Endodermal cell (in vitro differentiated cells): ENCODE measurements at places on chromosomes 6 and 20.

- no peak for DNase-seq
Observed at GRCh38 chr6:11373208-11373607, 140.7 kb upstream of the NEDD9 start.

DNA sequence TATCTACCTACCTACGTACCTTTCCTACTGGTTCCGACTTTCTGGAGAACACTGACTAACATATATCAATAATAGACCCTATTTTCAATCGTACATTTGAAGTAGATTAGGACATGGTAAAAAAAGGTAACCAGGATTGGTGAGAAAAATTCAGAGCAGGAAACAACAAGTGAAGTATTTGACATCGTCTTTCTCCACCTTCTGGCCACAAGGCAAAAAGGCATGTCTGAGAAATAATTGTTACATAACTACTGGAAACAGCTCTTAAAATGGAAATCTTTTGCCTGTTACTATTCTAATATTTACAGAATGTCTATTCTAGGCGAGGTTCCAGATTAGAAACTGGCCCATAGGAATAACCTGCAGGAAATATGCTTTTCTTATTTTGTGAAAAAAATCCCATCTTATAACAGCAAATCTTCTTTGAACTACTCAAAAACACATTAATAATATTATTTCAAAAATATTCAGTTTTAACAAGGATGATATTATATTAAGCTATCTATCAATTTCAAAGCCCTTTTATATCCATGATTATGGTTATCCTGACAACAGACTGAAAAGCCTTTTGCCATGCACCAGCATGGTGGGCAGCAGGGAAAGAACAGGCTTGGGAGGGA is 80.8 kb downstream of the RCAN2 start:
- no peak for DNase-seq

- DNase-seq = no peak
Observed at GRCh38 chr6:146864300-146864699, 265.5 kb downstream of the ADGB start.

GRCh38 chr6:44237021-44237812 is 9.7 kb upstream of the HSP90AB1 start:
- DNase-seq = peak; percentile 92

- DNase-seq = no peak
Observed at GRCh38 chr6:119620846-119621555, 271.4 kb upstream of the MAN1A1 start.

DNA sequence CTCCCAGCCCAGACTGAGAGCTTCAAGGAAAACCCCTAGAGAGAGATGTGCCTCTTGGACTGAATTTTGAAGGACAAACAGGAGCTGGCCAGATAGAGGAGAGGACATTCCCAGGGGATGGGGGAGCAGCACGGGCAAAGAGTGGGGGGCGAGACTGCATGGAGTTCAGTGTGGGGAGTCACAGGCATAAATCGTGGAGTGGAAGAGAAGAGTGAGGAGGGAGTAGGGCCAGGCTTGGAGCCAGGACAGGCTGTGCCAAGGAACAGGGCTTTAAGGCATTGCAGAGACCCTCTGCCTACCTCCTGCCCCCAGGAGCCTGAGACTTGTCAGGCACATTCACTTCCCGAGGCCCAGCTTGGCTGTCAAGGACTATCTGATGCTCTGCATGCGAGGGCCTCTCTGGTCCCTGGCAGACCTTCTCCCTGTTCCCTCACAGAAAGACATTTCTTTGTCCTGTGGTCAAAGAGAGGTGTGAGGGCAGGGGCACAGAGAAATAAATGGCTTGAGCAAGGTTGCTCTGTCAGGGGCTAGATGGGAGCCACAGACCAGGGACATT is 5.2 kb upstream of the SLC22A7 start:
- DNase-seq = no peak

DNA sequence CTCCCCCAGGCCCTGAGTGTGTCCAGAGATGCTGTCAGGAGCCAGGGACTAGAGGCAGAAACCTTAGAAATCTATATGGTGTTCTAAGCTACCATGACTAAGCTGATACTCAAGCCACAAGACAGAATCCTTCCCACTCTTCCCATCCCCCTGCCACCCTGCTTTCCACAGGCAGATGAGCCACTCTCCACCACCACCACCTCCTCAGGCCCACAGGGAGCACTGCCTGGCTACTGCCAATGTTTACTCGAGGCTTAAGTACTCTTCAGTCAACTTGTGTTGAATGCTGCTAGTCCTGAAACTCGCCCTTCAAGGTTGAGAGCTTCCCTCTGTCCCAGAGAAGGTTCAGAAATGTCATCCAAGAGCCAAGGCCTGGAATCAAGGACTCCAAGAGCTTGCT is 56.2 kb downstream of the CENPW start:
- DNase-seq = no peak
